Head of caudate nucleus (tissue), 42 donors: ENCODE measurements at places on chromosomes 3 and 15.
A peak's percentile ranks its signal among the peaks of the same experiment; 100 is the strongest.

DNA sequence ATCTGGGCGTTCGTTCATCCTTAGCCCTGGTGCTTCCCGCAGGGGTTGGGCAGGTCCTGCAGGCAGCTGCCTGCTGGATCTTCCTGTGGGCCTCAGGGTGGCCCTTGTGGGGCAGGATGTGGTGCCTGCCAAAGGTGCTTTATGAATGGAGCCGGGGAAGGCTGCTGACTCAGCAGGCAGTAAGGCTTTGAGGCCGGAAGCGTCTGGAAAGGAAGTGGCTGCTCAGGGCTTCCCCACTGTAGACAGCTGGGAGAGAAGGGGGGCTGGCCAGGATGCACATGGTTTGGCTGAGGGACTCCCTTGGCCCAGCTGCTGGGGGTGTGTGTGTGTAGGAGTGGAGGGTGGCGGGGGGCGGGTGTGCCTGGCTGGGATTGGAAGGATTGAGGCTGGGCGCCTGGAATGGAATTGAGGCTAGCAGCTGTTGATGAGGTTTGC lies 12.9 kb downstream of the CD276 start:
- peak; percentile 45 for DNase-seq

- DNase-seq = no peak
Measured at GRCh38 chr3:1446531-1446930, 353.7 kb downstream of the CNTN6 start.

- DNase-seq = no peak
Measured at GRCh38 chr3:111903067-111903511, 44.0 kb downstream of the PHLDB2 start.

- DNase-seq = no peak
Measured at GRCh38 chr3:146625186-146625775, 20.1 kb upstream of the PLSCR5 start.

DNA sequence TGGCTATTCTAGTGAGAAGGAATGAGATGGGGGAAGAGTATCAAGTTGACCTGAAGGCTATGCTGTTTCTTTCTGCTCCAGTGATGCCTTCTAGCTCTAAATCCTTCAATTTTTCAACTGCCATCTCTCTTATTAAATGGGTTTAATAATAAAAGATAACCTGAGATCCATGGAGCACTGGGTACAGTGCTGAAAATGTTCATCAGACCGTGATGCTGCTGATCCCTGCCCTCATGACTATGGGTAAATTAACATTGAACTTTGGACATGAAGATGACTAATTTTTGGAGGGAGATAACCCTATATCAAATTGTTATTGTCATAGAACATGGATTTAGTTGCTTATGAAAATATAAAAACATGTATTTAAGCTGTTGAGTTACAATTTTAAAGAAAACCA lies 27.7 kb upstream of the SLC2A2 start:
- DNase-seq = no peak

DNA sequence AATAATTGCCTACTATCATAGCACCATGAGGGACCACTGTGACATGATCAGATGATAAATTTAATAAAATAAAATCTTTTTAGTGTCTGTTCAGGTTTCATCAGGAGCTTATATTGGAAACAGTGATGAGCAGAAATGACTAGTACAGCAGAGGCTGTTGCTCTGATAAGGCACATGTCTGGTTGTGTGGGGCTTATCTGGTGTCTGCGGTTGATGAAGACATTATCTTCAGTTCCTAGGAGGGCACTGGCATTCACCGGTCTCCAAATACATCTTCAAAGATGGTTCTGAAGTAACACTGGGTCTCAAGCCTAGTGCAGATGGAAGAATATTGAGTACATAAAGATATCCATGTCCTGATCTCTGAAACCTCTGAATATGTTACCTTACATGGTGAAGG lies 125.3 kb downstream of the SUCNR1 start:
- DNase-seq = no peak

GRCh38 chr3:50205413-50206276 lies 574 bp downstream of the SLC38A3 start:
- DNase-seq = no peak

DNA sequence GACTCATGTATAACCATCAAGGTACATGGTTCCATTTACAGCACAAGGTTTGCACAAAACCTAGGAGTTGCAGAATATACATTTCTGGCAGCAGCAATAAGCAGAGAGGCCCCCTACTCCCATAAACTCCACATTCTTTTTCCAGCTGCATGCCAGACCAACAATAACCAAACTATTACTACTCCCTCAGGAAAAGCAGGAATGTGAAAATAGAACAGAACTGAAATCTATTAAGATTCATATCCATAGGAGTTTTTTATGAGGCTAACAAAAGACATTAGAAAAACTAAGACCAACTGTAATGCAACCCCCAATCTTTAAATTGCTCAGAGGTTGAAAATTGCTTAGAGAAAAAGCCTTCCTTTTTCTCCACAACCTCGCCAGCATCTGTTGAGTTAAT lies 27.6 kb upstream of the TOP2B start:
- DNase-seq = no peak

DNA sequence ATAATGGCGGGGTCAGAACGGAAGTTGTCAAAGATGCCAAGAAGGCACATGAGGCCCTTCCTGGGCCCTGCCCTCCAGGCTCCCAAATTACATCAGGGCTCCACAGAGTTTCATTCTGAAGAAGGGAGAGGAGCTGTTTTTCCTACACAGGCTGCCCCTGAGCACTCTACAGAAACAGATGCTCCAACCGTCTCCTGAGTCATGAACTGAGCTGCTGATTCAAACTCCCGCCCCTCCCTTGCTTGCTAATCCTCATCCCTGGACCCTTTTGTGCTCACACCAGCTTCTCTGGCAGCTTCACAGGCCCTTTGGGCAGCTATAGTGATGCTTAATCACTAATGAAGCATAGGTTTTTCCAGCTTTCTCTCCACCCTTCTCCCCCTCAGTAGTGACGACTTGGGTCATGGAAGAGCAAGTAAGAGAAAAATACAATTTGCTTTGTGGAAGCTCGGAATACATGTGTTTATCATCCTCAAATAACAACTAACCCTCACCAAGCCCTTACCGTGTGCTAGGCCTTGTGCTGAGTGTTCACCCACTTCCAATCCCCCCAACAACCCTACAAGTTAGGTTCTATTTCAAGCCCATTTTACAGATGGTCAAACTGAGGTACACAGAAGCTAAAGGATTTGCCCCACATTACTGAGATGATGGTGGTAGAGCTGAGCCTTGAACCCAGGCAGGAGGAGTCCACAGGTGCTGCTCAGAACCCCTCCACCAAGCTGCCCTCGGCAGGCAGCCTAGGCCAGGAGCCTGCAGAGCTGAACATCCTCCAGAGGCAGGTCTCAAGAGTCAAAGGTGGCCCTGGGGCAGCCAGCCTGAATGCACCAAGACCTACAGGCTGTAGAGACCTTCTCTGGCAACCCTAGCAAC lies 21.9 kb downstream of the MEGF11 start:
- DNase-seq = no peak

DNA sequence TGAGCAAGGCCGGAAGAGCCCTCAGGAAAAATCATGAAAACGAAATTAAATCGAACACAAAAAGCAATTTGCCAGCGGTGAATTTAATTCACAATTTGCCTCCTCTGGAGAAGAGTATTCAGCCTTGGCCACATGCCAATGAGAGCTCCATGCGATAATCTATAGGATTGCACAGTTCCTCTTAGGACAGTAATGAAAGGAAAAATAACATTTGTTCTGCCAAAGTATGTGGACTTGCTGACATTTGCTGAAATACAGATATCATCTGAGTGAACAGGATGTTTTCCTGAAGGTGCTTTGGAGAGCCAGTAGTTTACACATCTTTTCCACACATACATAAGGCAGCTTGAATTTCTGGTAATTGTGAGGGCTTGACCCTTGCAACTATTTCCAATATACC lies 188.6 kb upstream of the PDZRN3 start:
- no peak for DNase-seq

GRCh38 chr15:75454471-75455378 lies 3.2 kb upstream of the SIN3A start:
- DNase-seq = peak; percentile 81

DNA sequence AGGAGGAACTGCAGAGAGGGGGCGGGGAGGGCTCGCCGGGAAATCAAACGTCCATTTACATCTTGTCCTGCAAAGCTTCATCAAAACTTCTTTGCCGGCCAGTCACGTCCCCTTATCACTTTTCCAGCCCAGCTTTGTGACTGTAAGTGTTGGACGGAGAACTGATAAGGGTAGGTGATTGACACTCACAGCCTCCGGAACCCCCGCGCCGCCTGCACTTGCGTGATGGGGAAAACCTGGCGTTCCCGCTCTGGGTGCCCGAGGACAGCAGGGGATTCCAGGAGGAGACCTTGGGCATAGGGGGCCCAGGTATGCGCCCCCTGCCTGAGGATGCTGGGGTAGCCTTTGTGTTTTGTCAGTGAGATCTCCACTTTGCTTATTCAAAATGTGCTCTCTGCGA lies 72.8 kb upstream of the ANKRD34C start:
- DNase-seq = no peak

DNA sequence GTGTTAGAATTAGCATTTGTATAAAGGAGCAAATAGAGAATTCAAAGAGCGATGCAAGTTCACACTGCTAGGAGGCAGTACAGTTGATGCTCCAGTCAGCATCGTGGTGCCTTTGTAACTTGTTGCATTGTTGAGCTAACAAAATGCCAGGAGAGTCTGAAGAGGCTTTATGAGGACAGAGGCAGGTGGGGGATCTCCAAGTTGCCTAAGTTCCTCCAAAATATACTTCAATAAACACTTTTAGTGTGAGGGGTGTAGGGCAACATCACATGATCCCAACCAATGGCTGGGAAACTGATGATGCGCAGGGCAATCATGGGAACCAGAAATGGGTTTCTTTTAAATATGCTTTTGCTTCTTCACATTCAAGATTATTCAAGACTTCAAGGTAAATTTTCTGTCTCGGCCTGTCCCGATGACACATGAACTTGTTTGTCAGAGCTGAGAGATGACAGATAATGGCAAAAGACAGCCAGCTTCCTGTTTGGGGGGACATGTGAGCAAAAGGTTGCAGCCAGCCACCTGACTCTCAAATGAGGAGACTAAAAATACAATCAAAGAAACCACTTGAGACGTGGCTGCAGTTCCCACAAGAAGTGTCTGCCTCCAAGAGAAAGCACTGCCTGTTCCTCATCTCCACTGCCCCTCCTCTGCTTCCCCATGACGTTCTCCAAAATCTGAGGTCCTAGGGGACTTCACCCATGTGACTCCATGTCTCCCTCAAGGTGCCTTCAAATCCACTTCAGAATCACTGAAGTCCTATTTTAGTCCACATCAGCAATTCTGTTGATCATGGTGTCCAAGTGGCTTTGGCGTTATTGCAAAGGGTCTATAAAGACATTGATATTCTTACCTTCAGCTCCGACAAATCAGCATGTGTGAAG lies 39.3 kb downstream of the KLHL6 start:
- no peak for DNase-seq

- no peak for DNase-seq
Measured at GRCh38 chr15:39113741-39114140, 467.1 kb upstream of the THBS1 start.

DNA sequence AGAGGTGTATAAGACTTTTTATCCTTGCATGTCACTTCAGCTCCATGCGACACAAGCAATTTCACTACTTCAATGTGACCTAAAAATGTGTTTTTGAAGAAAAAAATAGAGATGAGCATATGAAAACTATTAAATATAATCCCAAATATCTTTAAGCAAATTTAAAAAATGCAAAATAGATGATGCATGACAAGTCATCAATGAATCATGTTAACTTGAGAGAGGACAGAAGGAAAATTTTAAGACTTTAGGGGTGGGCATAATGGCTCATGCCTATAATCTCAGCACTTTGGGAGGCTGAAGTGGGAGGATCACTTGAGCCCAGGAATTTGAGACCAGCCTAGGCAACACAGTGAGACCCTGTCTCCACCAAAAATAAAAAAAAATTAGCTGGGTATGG lies 73.3 kb downstream of the ANKRD28 start:
- no peak for DNase-seq

GRCh38 chr3:51692980-51693395 lies 13.9 kb upstream of the GRM2 start:
- DNase-seq = no peak

DNA sequence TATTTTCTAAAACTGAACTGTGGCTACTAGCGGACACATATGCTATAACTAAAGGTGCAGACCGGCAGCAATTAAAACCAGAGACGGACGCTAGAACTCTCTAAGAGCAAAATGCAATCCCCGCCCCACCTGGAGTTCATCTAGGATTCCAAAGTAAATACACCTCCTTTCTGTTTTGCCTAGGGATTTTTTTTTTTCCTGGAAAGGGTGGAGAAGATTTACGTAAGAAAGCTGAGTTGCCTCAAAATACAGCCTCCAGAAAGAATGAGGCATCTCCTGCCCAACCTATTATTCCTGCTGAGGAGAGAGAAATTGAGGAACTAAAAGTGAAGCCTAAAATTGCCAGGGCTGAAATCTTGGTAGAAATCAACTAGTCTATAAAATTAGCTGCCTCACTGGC lies 150.2 kb downstream of the TP63 start:
- no peak for DNase-seq

DNA sequence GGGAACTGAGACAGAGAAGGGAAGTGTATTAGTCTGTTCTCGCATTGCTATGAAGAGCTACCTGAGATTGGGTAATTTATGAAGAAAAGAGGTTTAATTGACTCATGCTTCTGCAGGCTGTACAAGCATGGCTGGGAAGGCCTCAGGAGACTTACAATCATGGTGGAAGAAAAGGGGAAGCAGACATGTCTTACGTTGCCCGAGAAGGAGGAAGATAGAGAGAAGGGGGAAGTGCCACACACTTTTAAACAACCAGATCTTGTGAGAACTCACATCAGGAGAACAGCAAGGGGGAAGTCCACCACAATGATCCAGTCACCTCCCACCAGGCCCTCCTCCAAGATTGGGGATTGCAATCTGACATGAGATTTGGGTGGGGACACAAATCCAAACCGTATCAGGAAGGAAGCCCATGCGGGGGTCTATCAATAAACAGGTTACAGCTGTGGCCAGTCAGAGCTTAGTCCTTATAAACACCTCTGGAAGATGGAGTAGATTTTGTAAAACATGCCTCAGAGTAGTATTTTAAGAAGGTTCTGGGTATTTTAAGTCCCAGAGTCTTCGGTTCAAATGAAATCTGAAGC lies 153.9 kb downstream of the GHSR start:
- DNase-seq = no peak

GRCh38 chr3:100402256-100402655 lies 917 bp downstream of the LNP1 start:
- no peak for DNase-seq

- DNase-seq = no peak
Measured at GRCh38 chr3:45362758-45363157, 25.6 kb upstream of the LARS2 start.

GRCh38 chr15:45373976-45374375 lies 4.4 kb downstream of the GATM start:
- DNase-seq = no peak

- DNase-seq = no peak
Measured at GRCh38 chr3:174495928-174496327, 363.2 kb upstream of the NAALADL2 start.

- no peak for DNase-seq
Measured at GRCh38 chr3:167032267-167032876, 347.7 kb downstream of the ZBBX start.

DNA sequence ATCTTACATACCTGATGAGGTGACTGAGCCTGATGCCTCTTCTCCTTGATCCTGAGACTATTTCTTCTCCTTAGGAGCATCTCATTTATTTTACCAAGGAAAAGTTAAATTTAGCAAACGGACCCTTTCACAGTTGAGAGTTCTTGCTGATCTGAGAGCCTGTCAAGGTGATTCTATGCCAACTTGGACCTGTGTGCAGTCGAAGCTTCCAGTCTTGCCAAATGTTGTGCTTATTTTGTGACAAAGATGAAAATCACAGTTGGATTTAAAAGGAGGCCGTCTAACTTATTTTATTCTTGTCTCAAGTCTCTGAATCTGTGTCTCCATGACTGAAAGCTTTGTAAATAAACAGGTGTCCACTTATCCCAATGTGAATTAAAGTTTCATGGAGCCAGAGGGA lies 296.3 kb upstream of the EPHA3 start:
- no peak for DNase-seq
